Neural crest cell (in vitro differentiated cells): ENCODE measurements at places on chromosomes 4 and X.

GRCh38 chr4:98341309-98341708, 80.1 kb downstream of the RAP1GDS1 start:
- DNase-seq = no peak

GRCh38 chrX:119008110-119008744, 33.8 kb downstream of the LONRF3 start:
- DNase-seq = peak; percentile 35

DNA sequence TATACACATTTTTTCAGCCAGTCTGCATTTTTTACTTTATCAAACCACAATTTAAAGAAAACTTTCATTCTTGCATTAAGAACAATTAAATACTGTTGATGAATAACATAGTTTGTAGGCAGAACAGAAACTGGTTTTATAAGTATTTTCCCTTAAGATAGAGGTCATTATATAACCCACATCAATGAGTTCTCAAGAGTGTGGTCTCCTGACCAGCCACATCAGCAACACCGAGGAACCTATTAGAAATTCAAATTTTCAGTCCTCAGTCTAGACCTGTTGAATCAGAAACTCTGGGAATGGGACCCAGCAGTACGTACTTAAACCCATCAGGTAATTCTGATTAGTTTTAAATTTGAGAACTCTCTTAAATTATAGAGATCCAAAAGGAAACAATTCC, 299.6 kb upstream of the ARSJ start:
- DNase-seq = no peak

DNA sequence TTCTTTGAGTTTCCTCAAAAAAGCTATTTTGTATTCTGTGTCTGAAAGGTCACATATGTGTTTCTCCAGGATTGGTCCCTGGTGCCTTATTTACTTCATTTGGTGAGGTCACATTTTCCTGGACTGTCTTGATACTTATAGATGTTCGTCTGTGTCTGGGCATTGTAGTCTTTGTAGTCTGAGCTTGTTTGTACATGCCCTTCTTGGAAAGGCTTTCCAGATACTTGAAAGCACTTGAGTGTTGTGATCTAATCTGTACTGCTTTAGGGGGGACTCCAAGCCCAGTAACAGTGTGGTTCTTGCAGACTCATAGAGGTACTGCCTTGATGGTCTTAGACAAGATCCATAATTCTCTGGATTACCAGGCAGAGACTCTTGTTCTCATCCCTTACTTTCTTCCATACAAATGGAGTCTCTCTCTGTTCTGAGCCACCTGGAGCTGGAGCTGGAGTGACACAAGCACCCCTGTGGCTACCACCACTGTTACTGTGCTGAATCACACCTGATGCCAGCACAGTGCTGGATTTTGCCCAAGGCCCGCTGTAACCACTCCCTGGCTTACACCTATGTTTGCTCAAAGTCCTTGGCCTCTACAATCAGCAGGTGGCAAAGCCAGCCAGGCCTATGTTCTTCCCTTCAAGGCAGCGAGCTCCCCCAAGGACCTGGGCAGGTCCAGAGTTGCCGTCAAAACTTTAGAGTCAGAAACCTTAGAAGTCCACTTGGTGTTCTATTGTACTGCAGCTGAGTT, 72.3 kb upstream of the EFHC2 start:
- DNase-seq = no peak

DNA sequence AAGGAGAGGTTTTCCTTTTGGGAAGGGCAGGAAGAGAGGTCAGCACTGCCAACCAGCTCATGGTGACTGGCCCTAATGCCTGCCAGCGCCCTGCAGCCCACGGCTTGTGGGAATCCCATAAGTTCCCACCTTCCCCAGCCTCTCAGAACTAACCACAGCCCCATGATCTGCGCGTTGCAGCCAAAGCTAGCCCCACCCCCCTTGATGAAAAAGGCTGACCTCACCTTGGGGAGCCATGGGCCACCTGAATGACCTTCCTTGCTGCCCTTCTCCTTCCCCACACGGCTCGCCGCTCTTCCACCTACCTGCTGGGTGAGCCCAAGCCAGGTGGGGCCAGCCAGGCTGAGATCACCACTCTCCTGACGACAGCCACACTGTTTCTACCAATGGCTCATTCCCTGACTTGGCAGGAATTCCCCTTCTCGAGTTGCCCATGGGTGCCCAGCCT, 3.9 kb upstream of the ELF4 start:
- no peak for DNase-seq
